Smooth muscle cell of bladder (primary cell): ENCODE measurements at places on chromosomes 3 and 15. TPM values are rescaled to one million over a fixed set of nuclear protein-coding genes. Genes with fewer than 3 reads are reported as not detected.

Gene PRR20G
- not detected in 2 replicates for total RNA-seq

Gene NOX5
- total RNA-seq, result under 0.01 and 0.09 TPM in 2 replicates

Gene CHRNA7
- 0.18 and 0.28 TPM in 2 replicates for total RNA-seq

Gene GP5
- total RNA-seq, result 0.09 and 0.14 TPM in 2 replicates

Gene POC1A
- total RNA-seq, result 3.8 and 4.6 TPM in 2 replicates

Gene CFAP44
- total RNA-seq, result 3.8 and 5.4 TPM in 2 replicates

Gene DZIP3
- 13.8 and 14.2 TPM in 2 replicates for total RNA-seq

Gene ADPRH
- 1.7 TPM in 2 replicates for total RNA-seq

Gene UBAP1L
- 0.71 and 1.4 TPM in 2 replicates for total RNA-seq

Gene GOLGA8J
- total RNA-seq, result not detected in 2 replicates

Gene STRIT1
- total RNA-seq, result not detected in 2 replicates

Gene RETNLB
- total RNA-seq, result not detected in 2 replicates

Gene ECE2
- total RNA-seq, result not detected in 2 replicates

Gene CBLB
- total RNA-seq, result 18.3 and 23.9 TPM in 2 replicates
